ENCODE measurements at places on chromosomes 3 and 15.
A peak's percentile ranks its signal among the peaks of the same experiment; 100 is the strongest.

DNA sequence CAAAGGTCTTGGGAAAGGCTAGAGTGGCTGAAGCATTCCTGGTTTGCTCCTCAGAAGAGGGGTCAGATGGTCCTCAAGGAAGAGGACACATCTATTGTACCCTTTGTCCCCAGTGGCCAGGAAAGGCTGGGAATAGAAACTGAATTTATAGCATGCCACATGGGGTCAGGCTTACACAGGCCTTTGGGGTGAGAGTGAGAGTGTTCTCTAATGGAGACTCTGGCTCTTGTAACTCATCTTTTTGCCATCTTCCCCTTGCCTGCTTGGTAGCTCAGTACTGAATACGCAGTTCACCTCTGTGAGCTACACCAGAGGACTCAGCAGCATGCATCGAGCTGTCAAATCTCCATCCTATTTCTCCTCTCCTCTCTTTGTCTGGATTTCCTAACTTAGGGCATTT is 87.5 kb downstream of the ATP2B2 start:
- no peak for DNase-seq

DNA sequence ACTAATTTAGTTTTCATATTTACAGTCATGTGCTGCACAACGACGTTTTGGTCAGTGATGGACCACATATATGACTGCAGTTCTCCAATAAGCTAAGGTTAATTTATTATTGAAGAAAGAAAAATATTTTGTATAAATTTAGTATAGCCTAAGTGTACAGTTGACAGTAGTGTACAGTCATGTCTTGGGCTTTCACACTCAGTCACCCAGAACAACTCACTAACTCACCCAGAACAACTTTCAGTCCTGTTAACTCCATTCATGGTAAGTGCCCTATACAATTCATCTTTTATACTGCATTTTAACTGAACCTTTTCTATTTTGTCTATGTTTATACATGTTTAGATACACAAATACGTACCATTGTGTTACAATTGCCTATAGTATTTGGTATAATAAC is 3.8 kb upstream of the GABRR3 start:
- no peak for DNase-seq

DNA sequence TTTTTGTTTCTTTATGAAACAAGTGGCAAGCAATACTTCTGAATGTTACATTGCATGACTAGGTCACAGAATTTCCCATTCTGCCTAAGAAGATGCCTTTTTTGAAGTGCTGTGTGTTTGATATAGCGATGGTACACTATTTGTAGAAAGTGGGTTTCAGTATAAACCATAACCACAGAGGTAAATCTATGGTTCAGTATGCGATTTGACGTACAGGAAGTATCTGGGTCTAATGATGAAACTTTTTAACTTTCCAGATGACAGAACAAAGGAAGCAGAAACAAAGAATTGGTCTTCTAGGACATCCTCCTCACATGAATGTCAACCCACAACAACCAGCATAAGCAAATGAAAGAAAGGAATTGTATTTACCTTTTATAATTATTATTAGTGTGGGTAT is 133.4 kb upstream of the BHLHE40 start:
- no peak for DNase-seq

- DNase-seq, result no peak
These were observed 441.9 kb upstream of the MDFIC2 start for GRCh38 chr3:70754314-70754713.

GRCh38 chr3:175346573-175347356 is 487.6 kb downstream of the NAALADL2 start:
- DNase-seq, result peak; percentile 31

DNA sequence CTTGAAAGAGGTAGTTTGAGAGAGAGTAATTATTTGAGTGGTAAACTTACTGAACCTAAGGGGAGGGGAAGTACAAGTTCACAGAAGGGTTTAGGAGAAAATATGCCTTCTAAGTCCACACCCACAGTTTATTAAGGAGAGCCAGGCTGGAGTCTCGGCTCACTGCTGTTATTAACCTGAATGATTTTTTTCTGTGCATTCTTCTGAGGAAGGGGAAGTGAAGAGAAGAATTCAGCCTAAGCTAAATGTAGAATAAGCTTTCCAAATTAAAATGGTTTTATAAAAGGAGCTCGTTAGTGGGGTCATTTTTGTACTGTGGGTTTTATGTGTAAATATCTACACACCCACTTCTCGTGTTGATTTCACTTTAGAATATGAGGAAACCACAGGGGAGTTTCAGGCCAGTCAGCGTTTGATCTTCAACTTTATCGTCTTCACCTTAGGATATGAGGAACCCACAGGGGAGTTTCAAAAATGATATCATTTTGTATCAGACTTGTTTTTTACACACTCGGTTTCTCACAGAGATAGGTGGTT is 1.5 kb downstream of the WHAMM start:
- DNase-seq, result peak; percentile 56

DNA sequence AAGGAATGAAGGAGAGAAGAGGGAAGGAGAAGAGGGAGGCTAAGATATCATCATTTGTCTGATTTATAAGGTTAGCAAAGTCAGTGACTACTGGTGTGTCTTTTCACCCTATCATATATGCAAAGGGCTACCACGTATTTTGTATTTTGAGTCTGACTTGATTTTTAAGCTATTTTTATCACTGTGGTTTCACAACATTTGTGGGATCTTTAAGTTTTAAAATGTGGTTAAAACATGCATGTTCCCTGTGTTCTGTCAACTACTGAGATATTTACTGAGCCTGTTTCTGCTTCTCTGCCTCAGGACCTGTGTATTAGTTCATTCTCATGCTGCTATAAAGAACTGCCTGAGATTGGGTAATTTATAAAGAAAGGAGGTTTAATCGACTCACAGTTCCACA is 22.5 kb upstream of the SPTSSB start:
- no peak for DNase-seq

DNA sequence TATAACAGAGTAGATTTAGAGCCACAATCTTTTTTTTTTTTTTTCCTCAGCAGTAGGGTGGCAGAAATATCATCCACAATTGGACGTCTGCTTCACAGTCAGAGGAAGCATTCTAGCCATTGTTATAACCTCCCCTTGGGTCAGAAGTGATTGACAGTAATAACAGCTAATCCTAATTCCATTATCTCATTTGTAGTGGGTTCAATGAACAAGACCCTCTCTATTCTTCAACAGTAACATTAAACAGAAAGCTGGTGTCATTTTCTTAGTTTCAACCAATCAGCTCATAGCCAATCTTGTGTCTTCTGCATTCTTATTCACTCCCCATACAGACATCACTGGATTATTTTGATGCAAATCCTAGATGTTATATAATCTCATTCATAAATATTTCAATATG is 44.6 kb downstream of the QTRT2 start:
- DNase-seq, result no peak

GRCh38 chr3:11954312-11954934 is 49.8 kb upstream of the SYN2 start:
- DNase-seq, result no peak

DNA sequence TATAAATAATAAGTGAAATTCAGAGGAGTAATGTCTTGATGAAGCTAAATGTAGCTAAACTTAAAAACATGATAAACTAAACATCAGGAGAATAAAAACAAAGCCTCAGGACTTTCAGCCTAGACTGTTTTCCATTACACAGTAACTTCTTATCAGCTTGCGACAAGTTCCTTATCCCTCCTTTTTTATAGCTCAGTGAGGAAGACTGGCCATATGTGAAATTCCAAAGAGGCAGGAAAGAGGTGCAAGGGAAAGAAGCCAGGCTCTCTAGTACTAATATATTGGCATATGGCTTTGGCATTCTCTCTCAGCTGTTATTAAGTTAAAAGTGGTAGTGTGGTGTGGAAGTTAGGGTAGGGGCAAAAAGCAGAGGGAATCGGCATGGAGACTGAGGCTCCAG is 4.4 kb downstream of the COX17 start:
- DNase-seq, result no peak

DNA sequence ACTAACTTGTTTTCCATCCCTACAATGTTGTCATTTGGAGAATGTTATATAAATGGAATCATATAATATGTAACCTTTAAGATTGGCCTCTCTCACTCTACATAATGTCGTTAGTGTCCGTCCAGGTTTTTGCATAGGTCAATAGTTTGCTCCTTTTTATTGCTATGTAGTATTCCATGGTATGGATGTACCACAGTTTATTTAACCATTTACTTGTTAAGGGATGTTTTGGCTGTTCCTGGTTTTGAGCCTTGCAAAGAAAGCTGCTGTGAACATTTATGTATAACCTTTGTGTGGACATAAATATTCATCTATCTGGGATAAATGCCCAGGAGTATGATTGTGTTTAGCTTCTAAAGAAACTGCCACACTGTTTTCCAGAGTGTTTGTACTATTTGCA is 34.1 kb upstream of the SEC22A start:
- DNase-seq, result no peak

- DNase-seq, result no peak
These were observed 56.8 kb downstream of the PHLDB2 start for GRCh38 chr3:111915905-111916304.

- DNase-seq, result no peak
These were observed 12.3 kb upstream of the KLF13 start for GRCh38 chr15:31314380-31314779.

GRCh38 chr15:60994963-60995475 is 234.1 kb downstream of the RORA start:
- no peak for DNase-seq

- DNase-seq, result no peak
These were observed 652.5 kb downstream of the EDEM1 start for GRCh38 chr3:5840056-5840455.

- no peak for DNase-seq
These were observed 12.4 kb upstream of the DUSP7 start for GRCh38 chr3:52068730-52069129.

DNA sequence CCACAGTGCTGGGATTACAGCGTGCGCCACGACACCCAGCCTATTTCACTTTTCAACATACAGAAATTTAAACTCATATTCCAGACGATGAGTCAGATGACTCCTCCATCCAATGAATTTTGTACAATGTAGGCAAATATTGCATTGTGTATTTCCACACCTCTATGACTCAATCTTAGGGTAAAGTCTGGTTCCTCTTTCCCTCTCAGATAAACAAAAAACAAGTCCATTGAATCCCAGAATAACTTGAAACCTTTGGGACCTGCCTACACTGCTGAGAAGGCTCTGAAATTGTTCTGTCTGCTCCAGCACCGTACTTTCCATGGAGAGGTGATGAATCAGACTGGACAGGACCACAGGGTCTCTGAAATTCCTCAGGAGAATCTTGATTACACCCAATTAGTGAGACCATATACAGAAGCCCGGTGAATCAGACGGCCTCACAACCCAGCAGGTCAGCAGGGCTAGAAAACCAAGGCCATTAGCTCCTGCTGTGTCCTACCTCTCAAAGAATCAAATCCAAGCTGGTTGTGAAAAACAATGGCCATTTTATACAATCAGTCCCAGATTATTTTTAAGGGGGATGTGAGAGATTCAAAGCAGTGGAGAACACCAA is 112.6 kb downstream of the ERC2 start:
- no peak for DNase-seq

- DNase-seq, result no peak
These were observed 9.1 kb upstream of the UTS2B start for GRCh38 chr3:191339316-191339917.

DNA sequence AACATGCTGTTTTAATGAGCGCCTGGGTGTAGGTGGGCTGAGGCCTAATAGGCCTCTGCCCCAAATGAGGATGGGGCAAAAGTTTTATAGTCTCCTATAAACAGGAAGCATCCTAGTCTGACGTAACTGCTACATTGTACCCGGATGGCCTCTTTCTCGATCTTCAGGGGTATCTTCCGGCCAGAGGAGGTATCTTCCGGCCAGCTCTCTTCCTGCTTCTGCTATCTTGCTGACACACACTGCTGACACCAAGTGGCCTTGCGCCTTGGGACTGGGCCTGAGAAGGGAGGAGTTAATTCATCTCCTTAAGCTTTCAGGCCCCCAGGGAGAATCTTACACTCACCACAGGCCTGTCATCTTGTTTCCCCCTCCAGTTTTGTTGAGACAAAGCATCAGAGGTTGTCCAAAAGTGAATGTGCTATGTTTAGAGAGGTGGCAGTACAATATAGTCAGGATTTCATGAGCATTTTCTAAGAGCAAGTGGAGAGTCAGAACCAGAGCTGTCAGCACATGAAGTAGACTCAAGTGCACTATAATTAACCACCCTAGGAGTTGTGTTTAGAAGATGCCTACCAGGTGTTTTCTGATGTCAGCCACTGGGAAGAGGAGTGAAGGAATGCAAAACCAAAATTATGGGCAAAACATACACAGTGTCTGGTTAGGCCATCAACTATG is 15.6 kb upstream of the IGSF10 start:
- peak; percentile 40 for DNase-seq

DNA sequence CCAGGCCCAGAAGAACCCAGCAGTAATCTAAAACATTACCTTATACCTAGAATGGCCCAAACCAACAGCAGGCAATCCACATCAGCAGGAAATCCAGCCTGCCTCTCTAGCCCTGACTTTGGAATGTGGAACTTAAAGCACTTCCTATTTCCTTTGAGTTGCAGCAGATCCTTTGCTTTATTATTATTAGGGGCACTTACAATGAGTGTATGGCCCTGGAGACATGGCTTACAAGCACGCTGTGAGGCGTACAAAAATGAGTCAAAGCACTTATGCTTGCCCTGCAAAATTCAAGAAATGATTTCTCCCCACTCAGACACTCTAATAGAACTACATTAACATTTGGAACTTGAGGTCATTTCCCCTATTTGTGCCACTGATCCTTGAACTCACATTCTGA is 9.5 kb upstream of the KNSTRN start:
- no peak for DNase-seq

DNA sequence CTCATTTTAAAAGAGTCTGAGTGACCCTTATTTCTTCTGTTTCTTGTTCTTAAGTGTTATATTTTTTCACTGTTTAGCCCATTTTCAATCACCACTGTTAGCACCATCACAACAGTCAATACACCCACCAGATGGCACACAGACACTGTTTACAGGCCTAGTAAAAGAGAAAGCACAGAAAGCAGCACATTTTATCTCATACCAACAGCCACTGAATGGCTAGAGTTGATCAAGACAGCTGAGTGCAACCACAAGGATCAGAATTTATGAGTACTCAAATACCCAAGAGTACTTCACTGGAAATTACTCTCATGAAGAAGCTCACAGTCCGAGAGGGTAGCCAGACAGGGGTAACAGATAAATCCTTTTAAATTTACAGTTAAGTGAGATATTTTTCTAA is 127.0 kb downstream of the TFDP2 start:
- DNase-seq, result peak; percentile 93

GRCh38 chr15:73760330-73761329 is 7.5 kb upstream of the INSYN1 start:
- no peak for DNase-seq

GRCh38 chr3:160065282-160065681 is 76.6 kb downstream of the IL12A start:
- no peak for DNase-seq

Data from erythroblast (primary cell).